ENCODE measurements at places on chromosomes 16 and 17.

DNA sequence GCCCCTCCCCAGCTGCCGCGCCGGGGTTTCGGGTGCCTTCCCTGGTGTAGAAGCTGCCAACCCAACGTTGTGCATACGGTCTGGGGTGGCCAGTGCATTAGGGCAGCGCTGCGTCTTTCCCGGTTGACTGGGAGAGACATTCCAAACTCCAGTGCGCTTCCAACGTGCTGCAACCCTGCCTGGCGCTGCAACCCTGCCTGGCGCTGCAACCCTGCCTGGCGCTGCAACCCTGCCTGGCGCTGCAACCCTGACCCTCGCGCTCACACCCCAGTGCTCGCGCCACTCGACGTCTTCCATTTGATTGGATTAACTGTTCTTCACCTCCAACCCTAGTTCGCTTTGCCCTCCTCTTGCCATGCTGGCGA, 488 bp upstream of the HAP1 start:
- DNase-seq = no peak

DNA sequence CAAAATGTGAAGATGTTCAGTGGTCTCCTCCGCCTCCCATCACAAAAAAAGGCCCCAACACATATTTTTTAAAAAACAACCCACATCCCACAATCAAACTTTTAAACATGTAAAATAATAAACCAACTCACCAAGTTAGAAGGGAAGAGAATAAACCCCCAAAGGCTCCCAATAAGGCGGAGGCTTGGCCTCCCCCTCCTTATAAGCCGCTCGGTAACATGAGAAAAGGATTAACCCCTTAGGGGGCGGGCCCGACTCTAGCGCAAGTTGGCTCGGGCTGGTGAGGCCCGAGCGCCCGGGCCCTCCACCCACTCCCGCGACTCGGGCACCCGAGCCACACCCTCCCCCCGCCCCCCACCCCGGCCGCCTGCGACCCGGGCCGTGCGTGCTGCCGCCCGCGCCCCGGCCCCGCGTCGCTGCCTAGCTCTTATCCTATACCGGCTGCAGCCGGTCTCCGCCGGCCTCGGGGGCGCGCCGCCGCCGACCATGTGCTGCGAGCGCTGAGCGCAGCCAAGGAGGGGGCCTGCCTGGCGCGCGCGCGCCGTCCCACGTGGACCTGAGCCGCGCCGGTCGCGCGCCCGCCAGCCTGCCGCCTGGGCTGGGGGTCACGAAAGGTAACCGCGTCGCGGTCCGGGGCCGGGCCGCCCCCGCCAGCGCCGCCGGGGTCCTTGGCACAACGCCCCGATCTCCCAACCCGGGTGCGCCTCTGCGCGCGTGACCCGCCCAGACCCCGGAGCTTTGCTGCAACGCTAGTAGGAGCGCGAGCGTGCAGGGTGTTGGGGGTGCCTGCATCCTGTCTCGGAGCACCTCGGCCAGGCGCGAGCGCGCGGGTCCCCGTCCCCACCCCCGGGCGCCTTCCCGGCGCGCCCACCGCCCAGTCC, at the start of the genes ARSG and SLC16A6:
TSS of gene ARSG (plus strand) at position 541 of the 881 bp plus-strand sequence. CDS start 15,999 bp downstream, outside the sequence.
TSS of gene SLC16A6 (minus strand) at position 173 of the 881 bp plus-strand sequence. CDS start 12,807 bp downstream, outside the sequence.
- DNase-seq = peak; percentile 88

- no peak for DNase-seq
Observed at GRCh38 chr16:22861580-22861979, 47.6 kb downstream of the HS3ST2 start.

GRCh38 chr16:26606381-26607150, 460.2 kb upstream of the C16orf82 start:
- DNase-seq = no peak

GRCh38 chr16:82616356-82616755, 10.4 kb upstream of the CDH13 start:
- DNase-seq = no peak

GRCh38 chr17:57401556-57402488, 145.5 kb downstream of the MSI2 start:
- DNase-seq = no peak

GRCh38 chr16:86809458-86809955, 231.2 kb downstream of the FOXL1 start:
- no peak for DNase-seq

DNA sequence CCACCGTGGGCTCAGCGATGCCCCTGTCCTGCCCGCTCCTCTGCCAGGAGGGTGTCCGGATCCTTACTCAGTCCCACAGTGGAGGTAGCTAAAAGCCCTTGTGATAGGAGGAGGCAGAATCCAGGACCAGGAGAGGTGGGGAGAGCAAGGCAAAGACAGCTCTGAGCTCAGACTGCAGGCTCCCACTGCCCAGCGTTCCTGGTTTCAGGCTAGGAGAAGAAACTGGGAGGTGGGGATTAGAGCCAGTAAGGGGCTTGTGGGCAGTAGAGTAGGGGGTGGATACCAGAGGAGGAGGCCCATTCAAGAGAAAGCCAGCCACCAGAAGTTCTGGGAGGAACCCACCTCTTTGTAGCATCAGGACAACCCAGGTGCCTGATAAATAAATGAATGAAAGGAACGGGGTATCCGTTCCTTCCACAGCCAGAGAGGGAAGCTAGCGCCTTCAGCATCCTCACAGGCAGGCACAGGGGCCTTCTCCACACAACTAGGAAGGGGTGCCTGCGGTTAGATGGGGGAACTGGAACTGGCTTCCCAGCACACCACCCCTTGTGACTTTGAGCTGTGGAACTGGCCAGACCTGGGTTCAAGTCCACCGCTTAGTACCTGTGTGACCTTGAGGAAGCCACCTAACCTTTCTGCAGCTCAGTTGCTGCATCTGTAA, 2.3 kb downstream of the IL21R start:
- peak; percentile 70 for DNase-seq

DNA sequence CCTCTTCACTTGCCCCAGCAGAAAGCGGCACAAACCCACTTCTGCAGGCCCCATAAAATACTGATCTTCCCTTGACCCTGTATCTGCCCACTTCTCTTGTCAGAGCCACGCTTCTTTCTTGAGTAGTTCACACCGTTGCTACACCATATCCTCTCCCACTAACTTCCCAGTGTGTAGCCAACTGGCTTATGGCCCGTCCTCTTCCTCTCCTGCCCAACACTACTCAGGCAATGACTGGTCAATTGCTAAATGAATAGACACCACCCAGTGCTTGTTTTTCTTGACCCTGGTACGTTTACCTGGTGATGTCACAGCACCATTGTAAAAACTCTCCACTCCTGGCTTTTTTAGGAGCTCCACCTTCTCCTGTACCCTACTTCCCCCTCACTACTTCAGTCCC, 86.9 kb downstream of the NDEL1 start:
- DNase-seq = no peak

DNA sequence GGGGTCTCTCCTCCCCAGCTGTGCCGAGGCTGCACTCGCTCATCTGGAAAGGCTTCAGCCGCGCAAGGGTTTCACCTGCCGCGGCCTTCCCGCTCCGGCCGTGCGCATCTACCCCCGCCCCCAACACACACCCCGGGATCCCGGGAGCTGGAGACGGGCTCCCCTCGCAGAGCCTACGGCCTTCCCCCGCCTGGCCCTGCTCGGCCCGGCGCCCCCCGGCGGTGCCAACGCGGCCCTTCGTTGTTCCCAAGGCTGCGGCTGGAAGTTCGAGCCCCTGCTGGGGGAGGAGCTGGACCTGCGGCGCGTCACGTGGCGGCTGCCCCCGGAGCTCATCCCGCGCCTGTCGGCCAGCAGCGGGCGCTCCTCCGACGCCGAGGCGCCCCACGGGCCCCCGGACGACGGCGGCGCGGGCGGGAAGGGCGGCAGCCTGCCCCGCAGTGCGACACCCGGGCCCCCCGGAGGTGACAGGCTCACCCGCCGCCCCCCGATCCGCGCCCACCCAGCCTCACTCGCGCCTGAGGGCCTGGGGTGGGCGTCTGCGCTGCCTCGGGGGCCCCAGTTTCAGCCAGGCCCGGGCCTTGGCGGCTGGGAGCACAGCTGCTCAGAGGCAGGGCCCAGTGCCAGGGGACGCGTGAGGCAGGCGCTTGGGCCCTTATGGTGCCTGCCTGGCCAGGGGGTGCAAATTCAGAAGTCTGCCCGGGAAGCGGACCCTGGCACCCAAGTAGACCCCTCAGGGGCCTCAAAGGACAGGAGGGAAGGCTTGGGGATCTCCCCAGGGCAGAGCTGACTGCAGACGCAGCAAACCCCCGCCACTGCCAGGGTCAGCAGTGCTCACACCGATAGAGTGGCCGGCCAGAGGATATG, 11.2 kb downstream of the GALK1 start:
- peak; percentile 76 for DNase-seq

- no peak for DNase-seq
Observed at GRCh38 chr17:14886200-14886739, 378.9 kb downstream of the PMP22 start.

- DNase-seq = no peak
Observed at GRCh38 chr17:21173543-21173942, 40.4 kb downstream of the TMEM11 start.

DNA sequence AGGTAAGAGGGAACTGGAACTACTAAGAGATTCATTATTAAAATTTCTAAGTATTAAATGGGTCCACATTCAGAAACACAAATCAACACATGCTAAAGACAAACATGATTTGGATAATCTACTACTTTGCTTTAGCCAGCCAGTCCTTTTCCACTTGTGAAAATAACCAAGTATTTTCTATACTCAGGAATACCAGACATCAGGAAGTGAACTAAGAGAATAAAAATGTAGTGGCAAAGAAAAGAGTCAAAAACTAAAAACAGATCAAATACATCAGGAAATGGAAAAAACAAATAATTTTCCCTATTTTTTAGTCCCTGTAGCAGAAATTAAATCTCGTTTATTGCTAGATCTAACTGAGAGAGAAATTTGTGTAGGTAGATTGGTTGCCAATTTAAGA, 78.0 kb downstream of the MYO1D start:
- no peak for DNase-seq

- DNase-seq = no peak
Observed at GRCh38 chr17:28573040-28573380, 1.7 kb upstream of the PIGS start.

DNA sequence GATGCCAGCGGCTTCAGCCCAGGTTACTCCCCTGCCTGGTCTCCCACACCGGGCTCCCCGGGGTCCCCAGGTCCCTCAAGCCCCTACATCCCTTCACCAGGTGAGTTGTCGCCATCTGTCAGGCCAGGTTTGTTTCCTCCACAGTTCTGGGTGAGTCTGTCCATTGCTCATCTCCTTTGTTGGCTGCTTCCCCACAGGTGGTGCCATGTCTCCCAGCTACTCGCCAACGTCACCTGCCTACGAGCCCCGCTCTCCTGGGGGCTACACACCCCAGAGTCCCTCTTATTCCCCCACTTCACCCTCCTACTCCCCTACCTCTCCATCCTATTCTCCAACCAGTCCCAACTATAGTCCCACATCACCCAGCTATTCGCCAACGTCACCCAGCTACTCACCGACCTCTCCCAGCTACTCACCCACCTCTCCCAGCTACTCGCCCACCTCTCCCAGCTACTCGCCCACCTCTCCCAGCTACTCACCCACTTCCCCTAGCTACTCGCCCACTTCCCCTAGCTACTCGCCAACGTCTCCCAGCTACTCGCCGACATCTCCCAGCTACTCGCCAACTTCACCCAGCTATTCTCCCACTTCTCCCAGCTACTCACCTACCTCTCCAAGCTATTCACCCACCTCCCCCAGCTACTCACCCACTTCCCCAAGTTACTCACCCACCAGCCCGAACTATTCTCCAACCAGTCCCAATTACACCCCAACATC, 28.8 kb downstream of the POLR2A start:
- DNase-seq = no peak

DNA sequence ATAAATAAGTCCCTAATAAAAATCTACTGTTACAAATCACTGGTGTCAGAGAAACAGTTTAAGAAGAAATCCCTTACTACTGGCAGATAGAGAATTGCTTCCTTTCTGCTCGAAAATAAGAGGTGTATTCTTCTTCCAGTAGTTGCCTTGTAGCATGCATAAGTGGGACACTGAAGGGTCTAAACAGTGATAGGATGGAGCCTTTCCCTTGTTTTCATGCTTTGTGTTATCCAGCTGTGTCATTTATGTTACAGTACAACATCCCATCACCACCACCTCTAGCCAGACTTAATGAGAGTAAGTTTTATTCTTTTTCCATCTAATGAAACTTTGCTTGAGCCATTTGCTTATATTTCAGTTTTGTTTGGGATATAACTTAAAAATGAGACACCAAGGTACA, 54.3 kb downstream of the NLK start:
- no peak for DNase-seq

- no peak for DNase-seq
Observed at GRCh38 chr17:64540118-64540776, 33.5 kb downstream of the CEP95 start.

DNA sequence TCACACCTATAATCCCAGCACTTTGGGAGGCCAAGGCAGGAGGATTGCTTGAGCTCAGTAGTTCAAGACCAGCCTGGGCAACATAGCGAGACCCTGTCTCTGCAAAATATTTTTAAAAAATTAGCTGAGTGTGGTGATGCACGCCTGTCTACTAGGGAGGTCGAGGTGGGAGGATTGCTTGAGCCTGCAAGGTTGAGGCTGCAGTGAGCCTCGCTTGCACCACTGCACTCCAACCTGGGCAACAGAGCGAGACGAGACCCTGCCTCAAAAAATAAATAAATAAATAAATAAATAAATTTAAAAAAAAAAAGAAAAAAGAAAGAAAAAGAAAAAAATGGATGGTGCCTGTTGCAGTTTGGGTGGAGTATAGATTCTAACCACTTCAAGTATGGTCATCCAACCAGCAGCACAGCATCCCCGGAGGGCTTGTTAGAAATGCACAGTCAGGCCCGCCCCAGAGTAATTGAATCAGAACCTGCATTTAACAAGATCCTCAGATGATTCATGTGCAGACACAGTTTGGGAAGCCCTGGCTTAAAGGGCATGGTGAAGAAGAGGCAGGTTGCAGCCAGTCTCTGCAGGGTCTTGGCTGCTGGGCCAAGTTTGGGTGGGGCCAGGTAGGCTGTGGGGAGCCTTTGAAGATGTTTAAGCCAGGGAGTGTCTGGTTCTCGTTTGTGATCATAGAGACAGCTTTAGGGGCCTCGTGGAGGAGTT, 40.8 kb downstream of the MRC2 start:
- no peak for DNase-seq

DNA sequence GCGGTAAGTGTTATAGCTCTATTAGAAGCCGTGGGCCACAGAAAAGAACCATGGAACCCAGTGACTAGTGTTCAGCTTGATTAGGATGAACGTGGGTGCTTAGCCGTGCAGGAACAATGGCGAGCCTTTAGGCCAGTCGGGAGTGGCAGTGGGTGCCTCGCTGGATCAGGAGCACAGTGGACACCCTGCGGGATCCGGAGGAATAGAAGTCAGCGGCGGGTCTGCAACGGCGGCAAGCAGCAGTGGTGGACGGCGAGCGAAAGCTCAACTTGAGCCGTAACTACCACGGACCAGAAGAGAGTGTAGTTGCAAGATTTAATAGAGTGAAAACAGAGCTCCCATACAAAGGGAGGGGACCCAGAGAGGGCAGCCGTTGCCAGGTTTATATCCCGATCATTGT, 37.3 kb upstream of the CDH15 start:
- DNase-seq = no peak

- DNase-seq = no peak
Observed at GRCh38 chr16:79982361-79982760, 381.8 kb upstream of the MAF start.

GRCh38 chr17:32936186-32936893, 8.4 kb downstream of the TMEM98 start:
- DNase-seq = no peak
